Smooth muscle cell of trachea (primary cell): ENCODE measurements at places on chromosomes 1 and 21. TPM values are rescaled to one million over a fixed set of nuclear protein-coding genes. Genes with fewer than 3 reads are reported as not detected.

Gene EDARADD
- total RNA-seq, result under 0.01 TPM in 1 of 2 replicates, not detected in the other

Gene C1orf115
- total RNA-seq, result 0.50 and 0.87 TPM in 2 replicates

Gene ZNF683
- not detected in 2 replicates for total RNA-seq

Gene KCNE1
- total RNA-seq, result under 0.01 and 0.29 TPM in 2 replicates

Gene FCRL6
- total RNA-seq, result not detected in 2 replicates

Gene C1orf141
- total RNA-seq, result under 0.01 TPM in 1 of 2 replicates, not detected in the other

Gene FLG2
- not detected in 2 replicates for total RNA-seq

Gene GADD45A
- 43.1 and 69.8 TPM in 2 replicates for total RNA-seq

Gene LYPD8
- total RNA-seq, result not detected in 2 replicates

Gene LCE2C
- not detected in 2 replicates for total RNA-seq
